Stimulated activated CD4-positive, alpha-beta T cell treated with anti-CD3 and anti-CD28 coated beads, Interleukin-1b, Interleukin-23, amount 100 ng/mL, for 48 hours (primary cell): ENCODE measurements at places on chromosomes 11 and 22.

DNA sequence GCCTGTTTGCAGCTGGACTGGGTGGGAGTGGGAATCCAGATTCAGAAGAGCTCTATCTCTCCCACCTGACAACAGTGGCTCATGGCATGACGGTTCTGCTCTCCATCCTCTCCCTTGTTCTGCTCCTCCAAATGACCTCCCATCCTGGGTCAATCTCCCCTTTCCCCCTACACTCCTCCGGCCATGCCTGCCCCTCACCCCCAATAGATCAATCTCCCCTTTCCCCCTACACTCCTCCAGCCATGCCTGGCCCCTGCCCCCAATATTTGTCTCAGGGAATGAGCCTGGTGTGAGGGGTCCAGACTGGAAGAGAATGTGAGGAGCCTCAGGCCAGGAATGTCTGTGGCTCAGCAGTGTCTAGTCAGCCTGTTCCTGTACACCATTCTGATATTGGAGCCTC, 30.9 kb upstream of the RIC3 start:
- no peak for DNase-seq

DNA sequence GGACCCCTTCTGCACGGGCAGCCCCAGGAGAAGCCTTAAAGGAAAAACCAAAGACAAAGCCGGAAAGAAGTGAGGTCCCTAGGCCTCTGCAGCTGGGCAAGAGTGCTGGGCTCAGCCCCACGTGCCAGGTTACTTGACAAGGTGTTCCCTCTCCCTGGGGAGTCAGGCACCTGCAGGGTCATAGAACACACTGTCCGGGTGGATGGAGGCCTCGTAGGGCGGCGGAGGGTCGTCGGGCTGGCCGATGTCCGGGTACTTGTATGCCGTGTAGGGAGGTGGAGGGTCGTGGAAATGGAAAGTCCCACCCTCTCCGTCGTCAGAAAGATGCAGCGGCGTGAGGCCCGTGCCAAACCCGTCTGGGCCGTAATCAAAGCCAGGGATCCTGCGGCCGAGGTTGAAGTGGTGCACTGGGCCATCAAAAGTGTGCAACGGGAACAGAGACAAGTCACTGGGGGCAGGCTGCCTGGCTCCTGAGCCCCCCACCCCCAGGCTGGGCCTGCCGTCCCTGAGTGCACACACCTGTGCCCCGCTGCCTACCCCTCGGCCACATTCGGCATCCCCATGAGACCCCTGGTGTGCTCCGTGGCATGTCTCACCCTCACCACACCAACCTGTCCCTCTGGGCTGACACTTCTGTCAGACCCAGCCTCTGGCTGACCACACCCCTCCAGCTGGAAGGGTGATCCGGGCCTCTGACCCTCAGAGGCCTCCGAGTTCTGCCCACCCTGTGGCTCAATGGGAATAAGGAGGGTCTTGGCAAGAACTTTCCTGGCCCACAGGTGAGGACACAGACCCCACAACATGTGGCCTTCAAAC, 81.1 kb downstream of the DGCR2 start:
- no peak for DNase-seq

DNA sequence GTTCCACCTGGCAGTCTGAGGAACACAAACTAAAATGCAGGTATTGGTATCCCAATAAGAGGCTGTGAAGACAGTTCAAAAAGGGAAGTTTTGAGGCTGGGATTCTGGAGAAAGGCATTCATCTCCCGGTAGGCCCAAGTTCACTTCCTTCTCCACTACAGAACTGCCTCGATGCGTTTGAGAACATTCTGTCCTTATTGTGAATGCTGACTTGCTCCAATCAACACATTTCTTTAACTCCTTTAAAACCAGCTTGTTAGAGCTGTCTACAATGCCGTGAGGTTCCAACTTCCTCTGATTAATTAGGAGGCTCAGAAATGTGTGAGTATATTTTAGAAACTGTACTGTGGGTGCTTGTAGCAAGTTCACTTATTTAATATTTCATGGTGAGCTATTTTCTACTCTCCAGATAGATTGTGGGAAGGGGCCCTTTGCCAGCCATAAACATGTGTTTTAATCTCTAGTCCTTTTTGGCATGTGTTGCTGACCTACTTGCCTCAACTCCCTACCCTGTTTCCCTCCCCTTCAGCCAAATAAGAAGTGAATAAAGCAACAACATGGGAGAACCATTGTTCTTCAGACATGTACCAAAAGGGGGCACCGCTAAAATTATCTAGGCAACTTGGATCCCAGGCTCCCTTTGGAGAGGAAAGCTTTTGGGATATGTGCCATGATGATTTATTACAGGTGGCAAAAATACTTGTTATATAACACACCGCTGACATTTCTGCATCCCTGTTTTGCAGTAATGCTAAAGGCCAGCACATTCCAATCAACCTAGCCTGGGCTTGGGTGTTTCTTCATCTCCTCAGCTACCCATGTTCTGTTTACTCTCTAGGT, 245.6 kb downstream of the BLID start:
- DNase-seq, result no peak

DNA sequence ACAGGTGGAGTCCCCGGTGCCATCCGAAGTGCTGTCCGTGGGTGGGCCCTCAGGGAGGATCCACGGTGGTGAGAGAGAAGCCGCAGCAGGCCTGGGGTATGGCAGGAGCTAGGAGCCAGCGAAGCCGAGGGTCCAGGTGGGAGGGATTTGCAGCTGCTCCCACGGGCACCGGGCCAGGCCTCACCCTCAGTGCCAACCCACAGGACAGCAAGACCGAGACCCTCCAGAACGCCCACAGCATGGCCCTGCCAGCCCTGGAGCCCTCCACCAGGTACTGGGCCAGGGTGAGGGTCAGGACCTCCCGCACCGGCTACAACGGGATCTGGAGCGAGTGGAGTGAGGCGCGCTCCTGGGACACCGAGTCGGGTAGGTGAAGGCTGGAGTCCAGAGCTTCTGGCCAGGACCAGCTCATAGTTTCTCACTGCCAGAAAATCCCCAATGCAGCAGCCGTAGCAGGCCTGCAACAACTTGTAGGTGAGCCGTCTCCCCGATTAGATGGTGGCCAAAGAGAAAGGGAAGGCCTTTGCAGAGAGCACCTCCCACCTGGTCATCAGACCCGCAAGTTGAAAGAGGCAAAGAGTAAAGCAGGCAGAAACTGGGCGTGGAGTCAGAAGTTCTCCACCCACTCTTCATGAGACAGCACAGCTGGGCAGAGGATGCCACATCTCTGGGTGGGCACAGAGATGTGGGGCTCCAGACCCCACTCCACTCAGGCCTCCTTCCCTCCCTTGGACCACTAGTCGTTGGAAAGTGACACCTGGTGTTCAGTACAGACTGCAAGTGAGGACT, 20.4 kb downstream of the CSF2RB start:
- no peak for DNase-seq

GRCh38 chr22:20312396-20313191, 7.3 kb downstream of the DGCR6L start:
- DNase-seq, result no peak

DNA sequence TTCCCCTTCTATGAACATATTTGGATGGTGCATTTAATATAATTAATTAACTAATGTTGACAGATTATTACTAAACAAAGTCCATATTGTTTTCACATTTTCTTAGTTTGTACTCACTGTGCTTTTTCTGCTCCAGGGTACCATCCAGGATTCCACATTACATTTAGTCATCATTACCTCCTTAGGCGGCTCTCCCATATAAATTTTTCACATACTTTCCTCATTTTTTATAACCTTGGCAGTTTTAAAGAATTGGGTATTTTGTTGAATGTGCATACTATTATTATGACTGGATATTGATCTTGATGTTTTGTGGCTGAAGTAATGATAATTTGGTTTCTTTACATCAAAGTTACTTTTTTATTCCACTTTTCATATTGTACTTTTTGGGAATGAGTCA, 755.6 kb upstream of the ANO3 start:
- no peak for DNase-seq

GRCh38 chr11:122205036-122205435, 89.0 kb upstream of the BLID start:
- no peak for DNase-seq

GRCh38 chr11:26621132-26621531, 49.1 kb upstream of the MUC15 start:
- no peak for DNase-seq

DNA sequence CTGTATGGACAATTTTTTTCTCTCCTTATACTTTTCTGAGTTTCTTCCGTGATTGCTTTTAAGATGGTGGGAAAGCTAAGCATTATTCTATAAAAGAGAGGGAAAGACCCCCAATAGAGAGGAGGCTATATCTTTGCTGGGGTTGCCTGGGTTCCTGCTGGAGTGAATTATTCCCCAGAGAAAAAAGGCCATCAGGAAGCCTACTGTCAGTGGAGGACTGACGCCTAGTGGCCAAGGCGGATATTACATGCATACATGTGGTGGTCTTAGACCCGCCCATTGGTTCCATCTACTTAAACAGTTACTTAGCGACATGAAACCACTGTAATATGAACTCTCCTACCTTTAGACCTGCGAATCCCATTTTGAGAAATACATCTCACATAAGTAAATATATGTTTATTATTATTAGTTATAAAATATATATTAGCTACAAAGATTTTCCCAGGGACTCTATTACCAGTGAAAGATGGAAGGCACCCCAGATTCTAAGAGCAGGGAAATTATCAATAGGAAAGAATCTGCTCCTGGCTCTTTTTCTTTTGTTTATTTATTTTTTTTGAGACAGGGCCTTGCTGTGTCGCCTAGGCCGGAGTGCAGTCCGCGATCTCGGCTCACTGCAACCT, 15.7 kb upstream of the PGA3 start:
- DNase-seq, result peak; percentile 75

DNA sequence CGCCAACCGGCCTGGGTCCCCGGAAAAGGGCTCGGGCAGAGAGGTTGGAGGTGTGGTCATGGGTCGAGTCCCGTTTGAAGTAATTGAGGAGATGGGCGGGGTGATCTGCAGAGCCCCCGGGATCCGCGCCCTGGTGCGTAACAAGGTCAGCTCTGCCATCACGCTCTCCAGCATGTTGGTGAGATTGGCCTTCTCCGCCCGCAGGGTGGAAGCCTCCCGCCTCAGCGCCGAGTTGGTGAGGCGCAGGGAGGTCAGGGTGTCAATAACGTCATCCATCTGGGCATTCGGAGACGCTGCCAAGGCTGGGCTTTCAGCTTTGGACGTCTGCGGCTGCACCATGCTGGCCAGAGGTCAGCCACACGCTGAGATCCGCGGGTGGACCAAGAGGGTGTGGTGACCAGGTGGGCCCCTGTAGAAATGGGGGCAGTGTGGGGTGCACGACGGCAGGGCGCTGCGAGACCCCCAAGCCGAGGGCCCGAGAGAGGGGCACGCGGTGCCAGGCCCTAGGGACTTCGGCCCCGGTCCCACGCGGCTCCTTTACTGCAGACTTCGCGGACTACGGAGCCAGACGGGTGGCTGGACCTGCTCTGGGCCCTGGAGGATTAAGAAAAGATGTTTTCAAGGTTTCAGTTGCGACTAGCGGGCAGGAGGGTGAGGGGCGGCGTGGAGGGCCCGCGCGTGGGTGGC, 672 bp downstream of the RTL6 start:
- no peak for DNase-seq

GRCh38 chr11:36748836-36749235, 150.8 kb upstream of the RAG2 start:
- DNase-seq, result no peak

DNA sequence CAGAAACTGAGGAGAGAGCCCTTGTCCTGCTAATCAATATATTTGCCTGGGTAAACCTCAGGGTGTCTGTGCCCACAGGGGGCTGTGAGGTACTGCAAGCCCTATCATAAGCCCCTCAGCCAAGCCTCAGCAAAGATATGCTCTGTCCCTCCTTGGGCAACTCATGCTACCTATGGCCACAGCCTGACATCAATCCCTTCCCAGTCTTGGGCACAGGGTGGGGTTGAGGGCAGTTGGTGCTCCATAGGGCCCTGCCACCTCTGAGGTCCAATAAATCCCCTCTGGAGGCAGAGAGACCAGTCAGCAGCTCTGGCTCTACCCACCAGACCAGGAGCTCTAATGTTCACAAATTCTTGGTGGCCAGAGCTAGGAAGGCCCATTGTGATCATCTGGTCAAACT, 23.8 kb downstream of the TPBGL start:
- DNase-seq, result no peak

DNA sequence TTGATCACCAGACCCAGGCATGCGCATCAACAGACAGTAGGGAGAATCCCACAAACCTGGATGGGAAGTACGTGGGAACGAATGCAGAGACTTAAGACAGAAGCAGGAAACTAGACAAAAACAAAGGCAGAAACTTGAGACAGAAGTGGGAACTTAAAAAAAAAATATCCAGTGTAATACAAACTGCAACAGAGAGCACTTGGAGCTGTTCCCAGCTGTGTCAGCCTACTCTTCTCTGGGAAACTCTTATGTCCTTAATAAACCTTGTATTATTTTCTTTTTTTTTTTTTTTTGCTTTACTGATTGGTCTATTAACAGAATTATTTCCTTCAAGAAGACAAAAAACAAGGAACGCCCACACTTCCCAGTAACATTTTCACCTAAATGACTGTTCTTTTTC, 1818.1 kb upstream of the RAG2 start:
- DNase-seq, result no peak

DNA sequence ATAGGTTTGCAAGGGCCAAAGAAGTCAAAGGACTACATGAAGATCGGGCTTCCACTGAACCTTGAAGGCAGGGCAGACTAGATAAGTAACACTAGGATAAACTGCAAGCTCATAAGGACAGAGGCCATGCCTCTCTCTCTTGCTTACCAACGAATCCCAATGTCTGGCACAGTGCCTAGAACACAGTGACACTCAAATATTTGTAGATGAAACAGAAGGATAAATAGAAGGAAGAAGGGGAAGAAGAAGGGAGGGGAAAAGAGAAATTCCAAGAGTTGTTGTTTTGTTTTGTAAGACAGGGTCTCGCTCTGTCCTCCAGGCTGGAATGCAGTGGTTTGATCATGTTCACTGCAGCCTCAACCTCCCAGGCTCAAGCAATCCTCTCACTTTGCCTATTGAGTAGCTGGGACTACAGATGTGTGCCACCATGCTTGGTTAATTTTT, 26.9 kb downstream of the SIK3 start:
- DNase-seq, result no peak

GRCh38 chr11:33412241-33412640, 155.1 kb downstream of the HIPK3 start:
- DNase-seq, result no peak

GRCh38 chr22:40480996-40481395, 110.6 kb downstream of the SGSM3 start:
- DNase-seq, result no peak

- no peak for DNase-seq
Measured at GRCh38 chr11:1230456-1231395, 7.9 kb downstream of the MUC5B start.

DNA sequence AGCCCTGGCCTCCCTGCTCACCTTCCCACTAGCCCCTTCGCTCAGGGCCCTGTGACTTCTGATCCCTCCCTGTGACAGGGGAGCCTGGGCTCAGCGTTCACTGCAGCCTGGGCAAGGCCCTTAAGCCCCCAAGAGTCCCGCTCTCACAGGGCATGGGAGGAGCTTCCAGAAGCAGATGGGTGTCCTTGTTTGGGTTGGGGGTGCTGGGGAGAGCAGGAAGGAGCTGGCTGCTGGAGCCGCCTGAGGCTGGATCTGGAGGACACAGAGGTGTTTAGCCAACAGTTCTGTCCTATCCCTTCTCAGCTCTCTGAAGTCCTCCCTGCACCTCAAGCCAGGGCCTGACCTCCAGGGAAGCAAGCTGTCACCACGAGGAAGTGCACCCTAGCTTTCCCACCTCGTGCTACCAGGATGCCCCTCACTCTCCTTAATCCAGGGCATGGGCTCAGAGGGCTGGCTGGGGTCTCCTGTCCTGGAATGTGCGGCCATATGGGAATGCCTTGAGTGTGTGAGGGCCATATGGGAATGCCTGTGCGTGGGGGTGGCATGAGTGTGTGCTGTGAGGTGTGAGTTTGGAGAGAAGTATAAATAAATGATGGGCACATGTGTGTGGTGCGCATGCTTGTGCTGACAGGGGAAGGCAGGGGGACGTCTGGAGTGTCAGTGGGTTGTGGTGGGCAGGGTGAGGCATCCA, 25.0 kb upstream of the TUB start:
- no peak for DNase-seq
